ENCODE measurements at places on chromosomes 11 and 22.
A peak's percentile ranks its signal among the peaks of the same experiment; 100 is the strongest.

DNA sequence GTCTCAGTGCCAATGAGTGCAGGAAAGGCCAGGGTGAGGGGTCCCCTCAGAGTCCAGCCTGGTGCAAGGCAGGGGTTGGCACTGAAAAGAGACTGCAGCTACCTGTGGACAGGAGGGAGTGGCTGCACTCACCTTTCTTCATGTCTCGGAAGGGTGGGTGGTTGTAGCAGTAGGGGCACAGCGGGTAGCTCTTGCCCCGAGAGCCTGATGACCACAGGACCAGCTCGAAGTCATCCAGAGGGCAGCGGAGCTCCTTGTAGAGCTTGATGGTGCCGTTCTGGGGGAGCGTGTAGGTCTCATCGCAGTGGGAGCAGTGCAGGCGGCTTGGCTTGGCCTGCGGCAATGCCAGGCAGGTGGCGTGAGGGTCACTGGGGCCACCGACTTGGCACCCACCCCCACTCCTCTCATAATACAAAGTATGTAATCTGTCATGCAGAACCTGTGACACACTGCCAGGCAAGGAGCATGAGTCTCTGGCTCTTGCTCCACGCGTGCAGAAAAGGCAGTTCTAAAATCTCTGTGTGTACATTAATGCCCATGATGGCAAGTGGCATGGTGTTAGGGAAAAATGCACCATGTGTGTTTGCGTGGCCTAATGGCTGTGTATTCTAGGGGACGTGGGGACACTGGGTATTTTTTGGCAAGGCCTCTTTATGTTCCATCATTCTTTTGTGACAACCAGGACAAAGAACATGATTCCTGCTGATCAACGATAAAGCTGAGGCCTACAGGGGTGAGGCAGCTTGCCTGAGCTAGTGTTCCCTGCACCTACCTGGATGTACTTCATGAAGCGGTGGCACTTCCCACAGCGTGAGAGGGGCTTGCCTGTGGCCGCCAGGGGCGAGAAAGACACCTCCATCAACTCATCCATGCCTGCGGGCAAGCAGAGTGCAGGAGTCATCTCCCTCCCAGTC is 6.0 kb upstream of the PPM1F start:
- DNase-seq, result no peak

GRCh38 chr11:58616594-58616993 is 5.9 kb upstream of the CNTF start:
- DNase-seq, result no peak

GRCh38 chr22:17785185-17786184 is 11.2 kb upstream of the BID start:
- peak; percentile 41 for DNase-seq

DNA sequence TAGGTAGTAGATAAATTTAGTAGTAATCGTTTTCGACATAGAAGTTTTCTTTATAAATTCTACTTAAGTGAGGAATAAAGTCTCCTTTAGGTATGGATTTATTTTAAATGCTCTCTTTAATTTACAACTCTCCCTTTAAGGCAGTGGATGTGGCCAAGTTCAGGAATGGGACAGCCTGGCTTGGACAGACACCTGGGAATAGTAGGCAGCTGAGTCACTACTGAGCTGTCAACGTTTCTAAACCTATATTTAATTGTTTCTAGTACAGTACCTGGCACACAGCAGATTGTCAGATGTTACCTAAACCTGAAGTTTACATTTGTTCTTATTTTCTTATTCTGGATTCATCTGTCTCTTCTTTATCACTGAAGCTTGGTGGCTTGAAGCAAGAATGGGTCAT is 85.1 kb downstream of the DEPDC5 start:
- no peak for DNase-seq

GRCh38 chr11:62774407-62774806 is 3.2 kb downstream of the TAF6L start:
- no peak for DNase-seq

DNA sequence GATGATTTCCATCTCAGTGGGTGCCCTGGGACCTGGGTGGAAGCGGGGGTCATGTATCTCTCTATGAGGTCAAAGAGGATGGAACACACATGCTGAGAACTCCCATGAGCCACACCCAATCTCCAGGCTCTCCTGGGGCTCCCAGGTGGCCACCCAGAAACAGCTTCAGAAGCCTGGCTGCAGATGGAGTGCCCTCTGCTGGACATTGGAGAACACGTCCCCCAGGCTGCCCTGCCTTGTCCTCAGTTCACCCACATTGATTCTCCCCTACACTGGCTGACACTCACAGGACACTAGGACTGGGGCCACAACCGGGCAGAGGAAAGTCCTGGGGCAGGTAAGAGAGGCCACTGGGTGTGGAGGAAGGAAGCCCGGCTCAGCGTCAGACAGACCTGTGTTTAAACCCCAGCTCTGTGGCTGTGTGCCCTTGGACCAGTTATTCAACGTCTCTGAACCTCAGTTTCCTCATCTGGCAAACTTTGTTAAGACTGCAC is 4.5 kb upstream of the NOL12 start:
- peak; percentile 62 for DNase-seq

- DNase-seq, result peak; percentile 18
Observed at GRCh38 chr22:24894998-24895397, 51.5 kb downstream of the LHFPL7 start.

DNA sequence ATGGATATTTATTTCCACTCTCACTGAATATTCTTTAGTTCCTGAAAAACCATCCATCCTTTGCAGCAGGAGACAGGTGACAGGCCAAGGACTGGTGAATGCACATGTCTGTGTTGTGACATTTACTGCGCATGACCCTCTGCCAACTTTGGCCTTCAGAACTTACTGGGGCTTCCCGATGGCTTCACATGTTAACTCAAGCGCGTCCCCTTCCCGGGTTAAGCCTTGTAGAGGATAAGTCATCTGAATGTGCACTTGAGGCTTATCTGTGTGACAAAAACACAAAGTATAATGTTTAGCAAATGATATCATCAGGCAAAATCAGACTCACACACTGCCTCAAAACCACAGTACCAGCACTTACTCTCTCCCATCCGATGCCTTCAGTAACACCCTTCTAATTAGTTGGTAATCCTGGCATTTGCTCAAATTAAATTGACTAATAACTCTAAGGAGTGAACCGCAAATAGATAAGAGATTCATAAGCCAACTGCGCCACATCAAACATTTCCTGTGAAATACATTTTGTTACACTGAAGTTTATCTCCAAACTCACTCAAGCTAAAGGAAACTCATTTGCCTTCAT is 286.4 kb downstream of the CADM1 start:
- no peak for DNase-seq

GRCh38 chr22:20803696-20804324 is 29.9 kb downstream of the SERPIND1 start:
- peak; percentile 3 for DNase-seq

GRCh38 chr11:69638941-69639681 is 1.8 kb upstream of the CCND1 start:
- peak; percentile 95 for DNase-seq

DNA sequence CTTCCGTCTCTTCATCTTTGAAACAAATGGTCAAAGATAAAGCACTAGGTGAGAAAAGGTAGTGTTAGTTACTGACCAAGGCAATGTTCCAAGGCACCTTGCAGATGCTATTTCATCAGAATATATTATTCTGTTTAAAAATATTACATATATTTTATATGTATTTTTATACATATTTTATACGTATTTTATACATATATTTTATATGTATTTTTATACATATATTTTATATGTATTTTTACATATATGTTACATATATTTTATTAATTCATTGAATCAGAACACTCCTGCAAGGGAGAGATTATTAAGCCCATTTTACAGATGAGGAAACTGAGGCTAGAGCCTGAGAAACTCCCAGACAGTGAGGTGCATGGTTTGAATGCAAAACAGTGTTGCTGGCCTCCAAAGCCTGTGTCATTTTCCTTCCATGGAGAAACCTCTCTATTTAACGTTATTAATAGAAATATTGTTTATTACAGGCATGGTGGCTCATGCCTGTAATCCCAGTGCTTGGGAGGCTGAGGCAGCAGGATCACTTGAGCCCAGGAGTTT is 120.6 kb upstream of the CD82 start:
- no peak for DNase-seq

GRCh38 chr11:61959678-61960077 is 7.8 kb downstream of the FTH1 start:
- DNase-seq, result no peak

DNA sequence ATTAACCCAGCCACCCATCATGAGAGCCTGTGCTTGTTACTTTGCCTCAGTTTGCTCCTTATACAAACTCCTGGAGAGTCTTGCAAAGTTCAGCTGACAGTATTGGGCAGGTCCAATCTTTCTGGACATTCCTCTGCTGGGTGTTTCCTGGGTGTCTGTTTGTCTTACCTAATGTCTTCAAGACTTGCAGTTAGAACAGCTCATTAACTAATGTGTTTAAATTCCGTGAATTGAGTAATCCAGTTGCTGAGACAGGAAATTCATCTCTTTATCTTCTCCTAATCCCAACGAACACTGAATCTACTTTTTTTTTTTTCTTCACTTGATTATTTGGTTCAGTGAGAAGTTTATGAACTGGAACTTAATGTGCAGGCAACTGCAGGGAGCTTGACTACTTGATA is 20.6 kb downstream of the BCO2 start:
- DNase-seq, result no peak

DNA sequence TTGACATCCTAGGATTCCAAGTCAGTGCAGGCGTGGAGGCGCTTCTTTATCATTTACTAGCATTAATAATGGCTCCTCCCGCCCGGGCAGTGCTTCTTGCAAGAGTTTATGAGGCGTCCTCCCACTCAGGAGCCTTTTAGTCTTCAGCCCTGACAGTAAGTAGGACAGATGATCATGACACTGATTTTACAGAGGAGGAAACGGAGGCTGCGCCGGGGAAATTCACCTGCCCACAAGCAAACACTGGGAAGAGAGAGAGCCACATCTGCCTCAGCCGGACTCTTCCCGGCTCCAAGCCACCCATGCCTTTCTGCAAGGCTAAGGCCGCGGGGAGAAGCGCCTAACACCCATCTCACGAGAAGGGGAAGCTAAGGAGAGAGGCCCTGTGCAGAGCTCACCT is 35.9 kb downstream of the KIAA0930 start:
- DNase-seq, result no peak

- DNase-seq, result no peak
Observed at GRCh38 chr22:30235687-30236170, 10.8 kb downstream of the LIF start.

DNA sequence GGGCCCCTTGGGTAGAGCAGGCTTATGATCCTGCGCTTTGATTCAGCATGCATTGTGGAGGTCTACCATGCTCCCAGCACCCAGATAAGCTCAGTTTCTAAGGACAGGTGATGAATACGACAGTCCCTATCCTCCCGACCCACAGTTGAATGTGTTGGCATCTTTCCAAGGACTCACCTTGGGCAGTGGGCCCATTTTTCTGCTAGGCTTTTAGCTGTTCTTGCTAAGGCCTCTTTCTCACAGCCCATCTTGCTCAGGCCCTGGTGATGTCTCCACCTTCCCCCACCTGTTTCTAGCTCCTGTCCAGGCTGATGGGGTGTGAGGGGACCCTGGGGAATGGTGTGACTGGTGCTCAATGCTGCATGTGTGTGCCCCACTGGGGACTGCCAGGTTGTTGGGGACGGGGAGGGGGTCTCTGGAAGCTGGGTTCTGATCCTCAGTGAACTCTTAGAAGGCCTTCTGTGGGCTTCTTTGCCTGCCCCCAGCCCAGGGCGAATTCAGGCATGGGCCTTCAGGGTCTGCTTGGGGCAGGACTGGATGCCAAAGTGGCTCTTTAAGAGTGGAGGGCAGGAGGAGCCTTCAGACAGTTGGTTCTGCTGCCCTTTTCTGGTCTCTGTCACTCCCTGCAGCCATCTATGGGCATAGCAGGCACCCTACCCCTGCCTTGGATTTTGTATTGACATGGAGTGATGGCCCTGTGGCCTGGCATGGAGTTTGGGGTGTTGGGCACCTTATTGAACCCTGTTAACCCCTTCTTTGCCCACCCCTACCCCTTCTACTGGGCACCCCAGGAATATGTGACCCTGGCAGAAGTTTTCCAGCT is 33.1 kb downstream of the PHLDB1 start:
- no peak for DNase-seq

GRCh38 chr11:103920933-103921332 is 115.5 kb upstream of the DDI1 start:
- DNase-seq, result no peak

GRCh38 chr11:26186389-26186788 is 145.5 kb upstream of the ANO3 start:
- no peak for DNase-seq

- no peak for DNase-seq
Observed at GRCh38 chr22:39349967-39350726, at the start of gene SYNGR1. TSS of gene SYNGR1 (plus strand) at chr22:39349991. CDS start at chr22:39350011, 20 bp downstream.
